ENCODE measurements at places on chromosomes 3 and 15. TPM values are rescaled to one million over a fixed set of nuclear protein-coding genes. Genes with fewer than 3 reads are reported as not detected.

ROPN1 gene
- total RNA-seq = not detected

TM4SF4 gene
- 39.1 TPM for total RNA-seq

GABRA5 gene
- 114 TPM for total RNA-seq

ZNF385D gene
- total RNA-seq = not detected

SYNPR gene
- total RNA-seq = not detected

OR5H6 gene
- not detected for total RNA-seq
